ENCODE measurements at places on chromosomes 1 and 21.

GRCh38 chr1:23727362-23727811 is 15.9 kb upstream of the ELOA start:
- no peak for DNase-seq

DNA sequence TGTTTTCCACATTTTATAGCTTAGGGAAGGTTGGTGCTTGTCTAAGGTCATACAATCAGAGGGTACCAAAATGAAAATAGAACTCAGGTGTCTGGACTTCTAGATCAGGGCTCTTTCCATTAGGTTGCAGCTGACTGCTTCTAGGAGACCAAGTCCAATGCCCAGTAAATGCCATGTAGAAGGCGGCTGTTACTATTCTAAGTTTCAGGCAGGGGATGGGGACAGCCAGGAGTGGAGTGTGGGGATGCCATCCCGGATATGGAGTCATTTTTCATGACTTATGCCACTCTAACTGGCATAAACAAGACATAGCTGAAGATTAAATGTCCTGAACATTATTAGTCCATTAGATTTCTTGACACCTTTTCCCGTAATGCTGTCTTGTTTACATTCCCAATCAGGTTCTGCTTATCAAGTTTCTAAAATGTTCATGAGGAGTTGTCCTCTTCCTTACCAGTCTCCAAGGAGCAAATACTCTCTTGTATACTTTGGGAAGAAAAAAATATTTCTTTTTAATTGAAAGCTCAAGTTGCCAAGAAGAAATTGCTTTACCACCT is 31.5 kb downstream of the XCL1 start:
- no peak for DNase-seq

DNA sequence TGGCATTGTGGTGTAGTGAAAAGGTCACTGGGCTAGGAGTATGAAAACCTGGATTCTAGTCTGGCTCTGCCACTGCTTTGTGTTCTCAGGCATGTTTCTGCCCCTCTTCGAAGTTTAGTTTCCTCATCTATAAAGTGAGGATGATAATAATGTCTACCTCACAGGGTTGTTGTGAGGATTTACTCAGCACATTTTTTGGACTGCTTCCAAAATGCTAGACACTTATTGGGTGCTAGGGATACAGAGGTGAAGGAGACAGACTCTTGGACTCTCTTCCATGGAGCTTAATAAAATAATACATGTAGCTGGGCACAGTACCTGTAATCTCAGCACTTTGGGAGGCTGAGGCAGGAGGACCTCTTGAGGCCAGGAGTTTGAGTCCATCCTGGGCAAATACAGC is 3.6 kb downstream of the KIF2C start:
- DNase-seq, result no peak

GRCh38 chr1:57329937-57330336 is 93.9 kb downstream of the DAB1 start:
- no peak for DNase-seq

DNA sequence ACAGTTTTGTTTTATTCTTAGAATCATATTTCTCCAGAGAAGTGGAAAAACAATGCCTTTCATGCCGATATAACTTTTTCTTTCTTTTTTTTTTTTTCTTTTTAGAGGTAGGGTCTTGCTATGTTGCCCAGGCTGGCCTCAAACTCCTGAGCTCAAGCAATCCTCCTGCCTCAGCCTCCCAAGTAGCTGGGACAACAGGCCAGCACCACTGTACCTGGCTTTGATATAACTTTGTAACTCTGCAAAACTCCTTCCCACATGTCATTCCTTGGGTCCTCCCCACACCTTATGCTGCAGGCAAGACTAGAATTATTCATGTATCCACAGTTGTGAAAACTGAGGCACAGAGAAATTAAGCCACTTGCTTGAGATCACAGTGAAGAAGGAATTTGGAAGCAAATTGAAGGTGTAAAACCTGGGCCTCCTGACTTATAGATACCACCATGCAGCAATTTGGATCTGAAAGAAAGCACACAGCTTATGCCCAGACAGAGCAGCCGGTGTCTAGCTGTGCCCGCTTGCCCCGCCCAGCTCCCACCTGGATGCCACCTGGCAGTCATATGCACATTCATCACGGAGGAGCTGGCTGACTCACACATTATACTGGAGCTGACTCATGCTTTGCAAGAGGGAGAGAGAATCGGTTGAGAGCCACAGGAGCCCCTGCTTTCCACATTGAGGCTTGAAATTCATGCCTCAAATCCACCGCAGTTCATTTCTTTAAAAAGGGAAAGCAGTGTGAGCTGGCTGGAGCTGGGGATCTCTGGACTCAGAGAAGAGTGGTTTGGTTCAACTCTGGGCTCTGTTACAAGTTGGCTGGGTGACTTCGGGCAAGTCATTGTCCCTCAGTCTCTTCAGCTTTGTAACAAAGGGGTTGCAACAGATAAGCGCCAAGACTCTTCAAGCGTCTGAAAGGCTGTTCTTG is 8.3 kb upstream of the SLC2A1 start:
- DNase-seq, result peak; percentile 78

DNA sequence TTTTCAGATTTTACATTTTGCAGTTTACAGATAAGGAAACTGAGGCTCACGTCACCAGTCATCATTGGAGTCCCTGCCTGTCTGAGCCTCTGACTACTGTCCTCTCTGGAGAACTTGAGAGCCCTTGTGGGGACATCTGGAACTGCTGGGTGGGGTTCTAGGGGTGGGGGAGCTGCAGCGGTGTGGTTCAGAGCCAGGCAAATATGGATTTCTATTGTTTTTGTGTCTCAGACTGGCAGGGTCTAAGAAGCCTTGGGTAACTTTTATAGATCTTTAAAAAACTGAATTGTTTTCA is 46.9 kb downstream of the IER5 start:
- DNase-seq, result no peak

GRCh38 chr21:42429856-42430255 is 26.2 kb downstream of the UBASH3A start:
- DNase-seq, result no peak

GRCh38 chr1:244680667-244681066 is 27.7 kb downstream of the DESI2 start:
- no peak for DNase-seq

DNA sequence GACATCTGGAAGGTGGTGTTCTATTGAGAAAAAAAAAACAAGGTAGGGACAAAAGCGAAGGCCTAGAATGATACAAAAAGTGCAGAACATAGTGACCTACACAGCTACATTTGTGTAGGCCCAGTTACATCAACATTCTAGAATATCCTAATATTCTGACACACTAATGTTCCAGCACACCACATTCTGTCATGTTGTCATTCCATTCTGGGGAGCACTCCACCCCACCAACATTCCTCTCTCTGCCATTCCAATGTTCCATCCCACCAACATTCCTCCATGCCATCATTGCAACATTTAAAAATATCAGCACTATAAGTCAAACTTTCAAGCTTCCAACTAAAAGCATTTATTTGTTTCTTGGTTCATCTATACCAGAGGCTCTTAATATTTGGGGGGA is 28.5 kb downstream of the COA7 start:
- peak; percentile 26 for DNase-seq

GRCh38 chr21:36554411-36555157 is 74.7 kb upstream of the CLDN14 start:
- DNase-seq, result no peak

DNA sequence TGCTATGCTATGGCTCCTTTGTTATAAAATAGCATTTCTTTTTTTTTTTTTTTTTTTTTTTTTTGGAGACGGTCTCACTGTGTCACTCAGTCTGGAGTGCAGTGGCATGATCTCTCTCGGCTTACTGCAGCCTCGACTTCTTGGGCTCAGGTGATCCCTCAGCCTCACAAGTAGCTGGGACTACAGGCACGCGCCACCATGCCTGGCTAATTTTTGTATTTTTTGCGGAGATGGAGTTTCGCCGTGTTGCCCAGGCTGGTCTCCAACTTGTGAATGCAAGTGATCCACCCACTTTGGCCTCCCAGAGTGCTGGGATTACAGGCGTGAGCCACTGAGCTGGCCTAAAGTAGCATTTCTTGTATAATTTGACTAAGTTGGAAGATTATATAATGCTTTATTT is 10.8 kb downstream of the CAMTA1 start:
- no peak for DNase-seq

GRCh38 chr1:245953876-245954660 is 553.0 kb downstream of the SMYD3 start:
- DNase-seq, result no peak

DNA sequence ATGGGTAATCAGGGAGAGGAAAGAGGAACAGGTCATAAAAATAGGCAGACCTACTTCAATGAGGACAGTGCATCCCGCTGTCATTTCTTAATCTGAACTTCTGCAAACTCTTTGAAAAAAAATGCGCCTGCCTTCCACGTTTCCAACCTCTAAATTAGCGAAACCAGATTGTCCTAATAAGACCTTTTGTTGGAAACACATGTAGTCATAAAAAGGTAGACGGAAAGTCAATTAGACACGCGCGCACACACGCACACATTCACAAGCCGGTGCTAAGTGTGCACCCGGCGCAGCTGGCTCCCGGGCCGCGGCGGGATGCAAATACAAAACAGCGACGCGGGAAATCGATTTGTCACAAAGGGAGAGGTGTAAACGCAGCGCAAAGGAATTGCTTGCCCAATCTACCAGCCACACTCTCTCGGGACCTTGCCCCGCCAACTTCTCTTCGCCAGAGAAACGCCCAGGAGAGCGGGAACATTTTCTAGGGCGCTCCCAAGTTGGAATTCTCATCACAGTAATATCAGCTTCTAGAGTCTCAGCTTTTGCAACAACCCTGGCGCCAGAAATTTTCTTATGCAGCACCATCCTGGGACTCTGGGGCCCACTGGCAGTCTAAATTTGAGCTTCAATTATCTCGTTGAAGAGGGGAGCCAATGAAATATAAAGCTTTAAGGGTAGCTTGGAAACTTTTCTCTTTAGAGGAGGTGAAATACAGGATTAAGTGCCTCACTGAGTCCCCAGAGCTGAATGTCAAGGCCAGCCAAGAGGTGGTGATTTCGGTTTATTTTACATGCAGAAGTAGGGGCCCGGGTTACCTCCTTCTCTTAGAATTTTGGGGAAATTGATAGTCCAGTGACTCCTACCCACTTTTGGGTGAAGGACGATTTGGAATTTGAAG is 4.5 kb downstream of the PRRX1 start:
- no peak for DNase-seq

GRCh38 chr1:177063648-177064047 is 100.9 kb downstream of the ASTN1 start:
- DNase-seq, result no peak

DNA sequence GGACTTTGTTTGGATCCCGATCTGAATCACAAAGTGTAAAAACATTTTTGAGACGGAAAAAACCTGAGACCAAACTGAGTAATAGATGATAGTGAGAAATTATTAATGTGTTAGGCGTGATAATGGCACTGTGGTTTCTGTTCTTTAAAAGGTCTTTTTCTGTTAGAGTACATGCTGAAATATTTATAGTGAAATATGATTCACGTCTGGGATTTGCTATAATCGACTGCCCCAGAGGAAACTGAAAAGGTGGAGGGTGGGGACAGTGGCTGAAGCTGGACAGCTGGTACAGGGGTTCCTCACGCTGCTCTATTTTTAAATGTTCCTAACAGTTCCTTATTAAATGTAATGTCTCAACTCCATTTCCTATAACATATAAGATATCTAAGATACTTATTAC is 11.2 kb downstream of the URB1 start:
- DNase-seq, result no peak

DNA sequence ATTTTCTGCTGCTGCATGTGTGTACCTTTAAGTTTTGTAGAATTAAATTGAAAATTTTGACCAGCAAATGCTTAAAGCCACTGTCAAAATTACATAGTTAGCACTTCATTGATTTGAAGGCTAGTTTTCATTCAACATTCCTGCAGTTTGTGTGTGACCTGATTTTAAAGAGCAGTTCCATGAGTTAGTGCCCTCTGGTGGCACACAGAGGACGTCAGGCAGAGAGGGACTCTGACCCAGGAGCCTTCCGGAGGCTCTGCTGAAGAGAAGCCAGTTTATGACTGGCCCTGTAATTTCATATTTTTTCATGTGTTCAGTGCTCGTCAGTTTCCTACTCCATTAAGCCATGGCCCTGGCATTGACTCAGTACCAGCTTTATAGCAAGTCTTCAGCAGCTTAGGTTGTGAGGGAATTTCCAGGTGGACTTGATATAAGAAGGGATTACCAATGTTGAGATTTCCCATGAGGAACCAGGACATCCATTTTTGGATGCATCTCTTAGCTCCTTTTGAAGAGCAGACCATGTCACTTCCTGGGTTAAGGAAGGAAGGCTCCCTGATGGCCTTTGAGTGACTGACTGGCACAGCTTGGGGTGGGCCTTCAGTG is 104.7 kb downstream of the CAMTA1 start:
- DNase-seq, result no peak

DNA sequence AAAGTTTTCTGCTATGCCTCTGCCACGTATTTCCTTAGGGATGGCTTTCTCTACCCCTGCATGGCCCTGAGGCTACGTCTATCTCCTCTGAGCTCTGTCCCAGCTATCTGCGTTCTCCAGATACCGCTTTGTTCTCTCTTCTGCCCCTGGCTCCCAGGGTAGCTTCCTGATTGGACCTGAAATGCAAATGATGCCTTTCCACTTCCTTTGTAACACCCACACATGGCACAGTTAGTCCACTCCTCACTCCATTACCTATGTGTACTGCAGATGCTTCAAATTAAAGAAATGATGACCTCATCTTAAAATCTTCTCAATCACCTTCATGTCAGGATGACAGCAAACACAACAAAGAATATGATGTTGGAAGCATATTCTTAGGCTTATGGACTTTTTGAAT is 138.6 kb upstream of the POGK start:
- DNase-seq, result no peak

DNA sequence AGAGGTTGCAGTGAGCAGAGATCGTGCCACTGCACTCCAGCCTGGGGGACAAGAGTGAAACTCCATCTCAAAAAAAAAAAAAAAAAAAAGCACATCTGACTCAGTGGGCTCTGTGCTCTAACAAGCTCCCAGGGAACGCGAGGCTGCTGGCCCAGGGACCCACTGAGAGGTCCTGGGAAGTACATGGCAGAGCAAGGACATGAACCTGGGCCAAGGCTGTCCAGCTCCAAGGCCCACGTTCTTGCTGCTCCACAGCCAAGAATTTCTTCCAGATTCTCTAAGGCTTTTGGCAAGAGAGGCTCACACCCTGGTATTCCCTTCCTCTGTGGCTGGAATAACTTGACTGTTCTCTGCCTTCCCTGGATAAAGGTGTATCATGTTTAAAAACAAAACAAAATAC is 15.4 kb upstream of the AGTRAP start:
- no peak for DNase-seq

DNA sequence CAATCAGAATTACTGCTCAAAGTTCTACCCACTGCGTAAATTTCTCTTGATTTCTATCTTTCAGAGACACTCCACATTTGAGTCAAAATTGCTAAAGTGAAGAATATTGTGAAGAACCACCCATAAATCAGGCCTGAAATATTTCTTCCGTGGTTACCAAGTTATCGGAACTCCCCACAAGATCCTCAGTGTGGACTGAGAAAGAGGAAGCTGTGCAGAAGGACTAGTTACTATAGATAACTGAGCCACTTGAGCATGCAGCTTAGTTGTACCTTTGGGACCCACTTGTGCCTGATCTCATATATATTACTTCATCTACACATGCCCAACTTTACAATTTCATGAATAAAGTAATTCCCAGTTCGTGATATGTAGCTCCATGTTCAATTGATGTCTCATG is 18.4 kb downstream of the RWDD3 start:
- no peak for DNase-seq

GRCh38 chr1:219085988-219086387 is 87.7 kb upstream of the LYPLAL1 start:
- DNase-seq, result no peak

GRCh38 chr1:174877208-174877673 is 122.5 kb upstream of the CACYBP start:
- DNase-seq, result no peak

- DNase-seq, result peak; percentile 71
These were observed 47.4 kb upstream of the OSBPL9 start for GRCh38 chr1:51569284-51570062.
